ENCODE measurements at places on chromosomes 16 and 17. TPM values are rescaled to one million over a fixed set of nuclear protein-coding genes. Genes with fewer than 3 reads are reported as not detected.

The WFIKKN2 gene
- 0.25 TPM for total RNA-seq

The SDR42E1 gene
- total RNA-seq: 0.02 TPM

The E4F1 gene
- 12.8 TPM for total RNA-seq

The BMERB1 gene
- total RNA-seq: 128 TPM

The CD19 gene
- total RNA-seq: 0.12 TPM

The PROCA1 gene
- 1.1 TPM for total RNA-seq

The PRCD gene
- 1.6 TPM for total RNA-seq

The VPS9D1 gene
- 4.5 TPM for total RNA-seq

The CCL14 gene
- 4.2 TPM for total RNA-seq

The TMC6 gene
- 11.0 TPM for total RNA-seq

The MYO15A gene
- 0.76 TPM for total RNA-seq
